Stimulated activated CD8-positive, alpha-beta memory T cell treated with anti-CD3 and anti-CD28 coated beads, Interleukin-7, amount 100 ng/mL, for 24 hours (primary cell): ENCODE measurements at places on chromosomes 6 and 20.

GRCh38 chr6:37624606-37625574 is 72.8 kb downstream of the MDGA1 start:
- DNase-seq, result no peak

GRCh38 chr20:4108495-4109306 is 93.3 kb upstream of the RNF24 start:
- peak; percentile 14 for DNase-seq

DNA sequence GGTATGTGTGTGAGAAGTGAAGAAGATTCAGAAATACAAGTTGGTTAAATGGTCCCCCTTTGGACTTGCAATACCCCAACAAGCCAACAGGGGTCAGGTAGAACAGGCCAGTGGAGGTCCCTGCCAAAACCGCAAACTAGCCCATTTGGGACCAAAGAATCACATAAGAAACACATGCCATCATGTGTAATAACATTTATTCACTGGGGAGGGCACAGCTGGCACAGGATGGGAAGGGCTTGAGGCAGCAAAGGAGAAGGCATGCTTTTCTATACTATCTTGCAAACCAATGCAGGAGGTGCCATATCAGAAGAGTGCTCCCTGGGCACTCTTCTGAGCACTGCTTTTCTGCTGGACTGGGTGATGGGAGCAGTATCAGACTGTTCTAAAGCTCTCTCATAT is 116.1 kb upstream of the TRAF3IP2 start:
- peak; percentile 26 for DNase-seq

DNA sequence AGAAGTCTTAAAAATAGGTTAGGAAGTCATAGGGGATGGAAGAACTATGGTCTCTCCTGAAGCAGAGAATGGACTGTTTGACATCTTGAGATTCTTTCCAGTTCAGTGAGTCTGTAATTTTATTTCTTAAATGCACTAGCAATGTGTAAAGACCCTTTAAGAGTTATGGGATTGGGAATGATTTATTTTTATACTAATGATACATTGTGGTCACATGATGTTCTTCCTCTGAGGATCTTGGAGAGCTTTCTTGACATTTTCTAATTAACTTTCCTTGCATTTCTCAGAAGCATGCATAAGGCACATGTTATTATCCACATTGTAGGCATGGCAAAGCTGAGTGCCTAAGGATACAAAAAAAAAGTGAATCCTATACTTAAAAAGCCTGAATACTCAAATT is 507.6 kb upstream of the NRSN1 start:
- no peak for DNase-seq

DNA sequence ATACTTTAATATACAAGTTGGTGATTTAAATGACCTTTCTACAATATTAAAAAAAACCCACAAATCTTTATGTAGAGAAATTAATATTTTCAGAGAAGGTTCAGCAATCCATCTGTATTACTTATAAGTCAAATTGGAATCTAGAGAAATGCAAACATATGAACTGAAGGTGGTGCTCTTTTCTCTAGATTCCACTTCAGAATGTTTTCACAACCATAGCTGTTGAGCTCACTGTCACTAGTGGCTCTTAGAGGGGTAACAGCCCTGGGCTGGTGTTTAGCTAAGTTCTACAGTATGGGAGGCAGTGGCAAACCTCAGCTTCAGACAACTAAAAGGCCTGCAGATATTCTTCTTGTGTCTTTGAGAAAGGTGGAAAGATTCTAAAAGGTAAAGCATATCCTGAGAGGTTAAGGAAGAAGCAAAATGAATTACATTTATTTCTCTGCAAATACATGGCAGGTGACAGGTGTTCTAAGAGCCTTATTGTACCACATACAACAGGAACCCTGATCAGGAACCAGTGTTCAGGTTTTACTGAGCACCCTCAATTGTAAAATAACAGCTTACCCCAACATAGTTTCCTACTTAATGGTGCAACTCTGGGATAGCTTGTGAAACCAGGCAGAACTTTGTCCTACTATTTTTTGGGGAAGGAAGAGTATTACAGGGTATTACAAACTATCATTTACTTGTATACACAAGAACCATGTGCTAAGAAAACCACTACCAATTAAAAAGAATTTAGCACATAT is 56.6 kb upstream of the SAMHD1 start:
- DNase-seq, result no peak
